CD8-positive, alpha-beta memory T cell (primary cell): ENCODE measurements at places on chromosomes 3 and 15. TPM values are rescaled to one million over a fixed set of nuclear protein-coding genes. Genes with fewer than 3 reads are reported as not detected.

The SCN5A gene
- 0.47 TPM for total RNA-seq

DNA sequence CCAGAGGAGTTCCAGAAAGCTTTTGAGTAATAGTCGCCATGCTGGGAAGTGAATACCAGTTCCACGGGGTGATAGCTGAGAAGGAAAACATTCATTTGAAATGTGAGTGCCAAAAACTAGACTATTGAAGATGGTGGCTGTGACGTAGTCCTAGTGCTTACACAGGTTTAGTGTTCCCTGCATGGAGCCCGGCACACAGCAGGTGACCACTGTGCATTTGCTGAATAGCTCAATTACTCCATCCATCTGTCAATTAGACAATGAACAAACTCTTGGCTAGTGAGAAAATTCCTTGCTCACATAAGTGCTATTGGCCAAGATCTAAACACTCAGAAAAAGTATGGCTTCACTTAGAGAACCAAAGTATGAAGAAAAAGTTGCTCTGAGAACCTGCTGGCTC is 448.1 kb upstream of the WNT5A start:
- no peaks in the 10 kb centered on the region for H3K36me3 ChIP-seq
- no peak for DNase-seq
- no peak overlapping the region for H3K27ac ChIP-seq
- H3K4me3 ChIP-seq: no peak overlapping the region

GRCh38 chr3:52468336-52468735 is 12.9 kb downstream of the NISCH start:
- no peak overlapping the region for H3K27ac ChIP-seq
- no peaks in the 10 kb centered on the region for H3K27me3 ChIP-seq
- H3K4me3 ChIP-seq: no peak overlapping the region

The AMIGO3 gene
- 0.31 TPM for total RNA-seq

DNA sequence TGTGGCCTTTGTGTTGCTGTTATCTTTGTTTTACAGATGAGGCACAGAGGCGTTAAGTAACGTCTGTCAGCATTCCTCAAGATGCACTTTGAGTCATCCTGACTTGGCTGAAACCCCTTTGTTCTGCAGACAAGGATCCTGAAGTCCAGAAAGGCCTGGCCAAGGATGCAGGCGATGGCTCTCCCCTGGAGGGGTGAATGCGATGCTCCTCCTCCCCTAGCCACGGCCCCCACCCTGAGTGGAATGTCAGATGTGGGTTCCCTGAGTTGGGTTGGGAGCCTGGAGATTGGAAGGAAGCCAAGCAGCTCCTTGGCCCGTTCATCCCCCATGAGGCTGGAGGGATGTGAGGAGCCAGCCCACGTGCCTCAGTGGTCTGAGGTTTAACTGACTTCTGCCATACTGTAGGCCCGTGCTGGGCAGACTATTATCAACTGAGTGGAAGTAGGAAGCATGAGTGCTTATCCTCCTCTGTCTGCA is 43.3 kb downstream of the POMGNT2 start:
- DNase-seq: no peak
- H3K27me3 ChIP-seq: no peaks in the 10 kb centered on the region
- no peak overlapping the region for H3K4me3 ChIP-seq

The TM4SF1 gene
- 0.27 TPM for total RNA-seq
